ENCODE measurements at places on chromosomes 12 and 14.

DNA sequence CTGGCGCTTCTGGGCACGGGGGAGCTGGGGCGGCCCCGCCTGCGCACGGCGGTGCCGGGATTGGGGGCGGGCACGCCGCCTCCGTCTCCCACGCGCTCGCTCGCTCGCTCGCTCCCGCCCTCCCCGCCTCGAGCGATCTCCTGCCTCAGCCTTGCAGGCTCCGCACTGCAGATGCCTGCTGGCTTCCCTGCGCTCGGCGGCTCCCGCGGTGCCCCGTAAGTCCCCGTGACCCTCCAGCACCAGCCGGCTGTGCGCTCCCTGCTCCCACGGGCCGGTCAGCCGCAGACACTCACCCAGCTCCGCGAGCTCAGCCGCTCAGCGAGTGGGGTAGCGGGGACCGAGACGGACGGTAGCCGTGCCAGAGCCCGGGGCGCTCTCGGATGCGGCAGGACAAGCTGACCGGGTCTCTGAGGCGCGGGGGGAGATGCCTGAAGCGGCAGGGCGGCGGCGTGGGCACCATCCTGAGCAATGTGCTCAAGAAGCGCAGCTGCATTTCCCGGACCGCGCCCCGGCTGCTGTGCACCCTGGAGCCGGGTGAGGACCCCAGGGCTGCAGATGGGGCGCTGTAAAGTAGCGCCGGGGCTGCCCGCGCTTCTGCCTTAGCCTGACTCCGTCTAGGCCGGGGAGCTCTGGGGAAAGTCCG is at the start of gene TBC1D30:
TSS of gene TBC1D30 (plus strand) at position 148 of the 643 bp plus-strand sequence. CDS start at position 381, 233 bp downstream.
- no peak for DNase-seq

DNA sequence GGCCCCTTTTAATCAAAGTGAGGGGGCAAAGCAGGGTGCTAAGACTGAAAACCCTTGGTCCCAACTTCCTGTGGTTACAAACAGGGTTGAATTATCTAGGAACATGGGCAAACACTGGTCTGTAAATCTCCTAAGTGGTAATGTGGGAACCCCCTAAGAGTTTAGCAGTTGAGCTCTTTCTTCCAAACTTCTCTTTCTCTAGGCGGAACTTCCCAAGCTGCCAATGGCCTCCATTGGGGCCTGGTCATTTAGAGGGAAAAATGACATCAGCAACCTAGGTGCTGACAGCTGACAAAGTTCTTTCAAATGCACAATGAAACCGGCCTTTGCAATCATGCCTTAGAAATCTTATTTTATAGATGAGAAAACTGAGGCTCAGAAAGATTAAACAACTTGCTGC is 17.7 kb downstream of the HEBP1 start:
- no peak for DNase-seq

GRCh38 chr12:106226884-106227640 is 20.8 kb downstream of the CKAP4 start:
- peak; percentile 68 for DNase-seq

DNA sequence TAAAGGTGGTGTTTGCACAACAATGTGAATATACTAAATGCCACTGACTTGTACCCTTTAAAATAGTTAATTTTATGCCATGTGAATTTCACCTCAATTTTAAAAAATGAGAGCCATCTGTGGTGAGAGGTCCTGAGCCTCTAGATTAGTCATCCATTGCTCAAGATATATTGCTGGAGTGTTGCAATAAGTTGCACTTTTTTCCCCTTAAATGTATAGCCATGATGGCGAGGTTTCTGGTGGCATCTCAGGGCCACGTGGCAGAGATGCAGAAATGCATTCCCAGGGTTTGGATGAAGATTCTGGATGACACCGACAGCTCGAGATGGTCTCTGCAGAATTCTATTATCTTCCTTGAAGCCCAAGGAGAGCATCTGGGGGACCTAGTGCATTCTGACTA is 153.7 kb downstream of the AACS start:
- no peak for DNase-seq

- DNase-seq: no peak
These were observed 51.6 kb downstream of the RESF1 start for GRCh38 chr12:32010631-32011336.

GRCh38 chr12:113488322-113488721 is 16.7 kb upstream of the LHX5 start:
- DNase-seq: no peak

DNA sequence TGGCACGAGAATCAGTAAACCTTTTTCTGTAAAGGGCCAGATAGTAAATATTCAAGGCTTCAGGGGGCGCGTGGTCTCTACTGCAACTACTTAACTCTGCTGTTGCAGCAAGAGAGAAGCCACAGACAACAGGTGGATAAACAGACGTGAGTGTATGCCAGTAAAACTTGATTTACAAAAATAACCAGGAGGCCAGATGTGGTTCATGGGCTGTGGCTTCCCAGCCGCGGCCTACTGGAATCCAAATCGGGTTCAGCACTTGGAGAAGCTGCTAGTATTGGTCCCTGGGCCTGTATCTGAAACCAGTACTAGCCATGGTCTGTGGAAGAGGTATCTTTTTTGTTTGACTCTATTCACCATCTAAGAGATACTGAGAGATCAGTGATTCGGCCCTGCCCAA is 13.3 kb downstream of the PPP2R5C start:
- no peak for DNase-seq

DNA sequence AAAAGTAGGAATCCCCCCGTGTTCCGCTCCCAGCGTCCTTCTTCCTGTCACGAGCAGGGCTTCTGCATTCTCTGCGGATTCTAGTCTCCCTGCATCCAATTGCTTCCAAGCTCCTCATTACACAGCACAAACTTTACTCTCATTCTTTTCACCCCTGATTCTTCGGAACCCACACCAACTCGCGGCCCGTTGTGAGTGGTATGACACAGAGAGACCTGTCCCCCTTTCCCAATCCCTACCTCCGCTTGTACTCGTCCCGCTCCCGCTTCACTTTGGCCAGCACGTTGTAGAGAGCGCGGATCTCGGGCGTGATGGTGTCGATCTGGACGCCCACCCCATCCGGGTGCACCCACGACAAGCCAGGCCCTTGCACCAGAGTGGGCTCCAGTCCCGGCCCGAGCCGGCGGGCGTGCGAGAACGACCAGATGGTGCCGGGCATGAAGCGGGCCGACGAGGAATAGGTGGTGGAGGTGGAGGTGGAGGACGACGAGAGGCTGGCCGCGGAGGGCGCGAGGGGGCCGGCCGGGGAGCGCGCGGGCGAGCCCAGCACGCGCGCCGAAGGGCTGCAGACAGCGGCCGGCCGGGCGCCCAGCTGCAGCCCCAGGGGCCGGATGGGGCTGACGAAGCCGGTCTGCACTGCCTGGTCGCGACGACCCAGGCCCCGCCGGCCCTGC is 687 bp downstream of the IFFO1 start:
- no peak for DNase-seq

DNA sequence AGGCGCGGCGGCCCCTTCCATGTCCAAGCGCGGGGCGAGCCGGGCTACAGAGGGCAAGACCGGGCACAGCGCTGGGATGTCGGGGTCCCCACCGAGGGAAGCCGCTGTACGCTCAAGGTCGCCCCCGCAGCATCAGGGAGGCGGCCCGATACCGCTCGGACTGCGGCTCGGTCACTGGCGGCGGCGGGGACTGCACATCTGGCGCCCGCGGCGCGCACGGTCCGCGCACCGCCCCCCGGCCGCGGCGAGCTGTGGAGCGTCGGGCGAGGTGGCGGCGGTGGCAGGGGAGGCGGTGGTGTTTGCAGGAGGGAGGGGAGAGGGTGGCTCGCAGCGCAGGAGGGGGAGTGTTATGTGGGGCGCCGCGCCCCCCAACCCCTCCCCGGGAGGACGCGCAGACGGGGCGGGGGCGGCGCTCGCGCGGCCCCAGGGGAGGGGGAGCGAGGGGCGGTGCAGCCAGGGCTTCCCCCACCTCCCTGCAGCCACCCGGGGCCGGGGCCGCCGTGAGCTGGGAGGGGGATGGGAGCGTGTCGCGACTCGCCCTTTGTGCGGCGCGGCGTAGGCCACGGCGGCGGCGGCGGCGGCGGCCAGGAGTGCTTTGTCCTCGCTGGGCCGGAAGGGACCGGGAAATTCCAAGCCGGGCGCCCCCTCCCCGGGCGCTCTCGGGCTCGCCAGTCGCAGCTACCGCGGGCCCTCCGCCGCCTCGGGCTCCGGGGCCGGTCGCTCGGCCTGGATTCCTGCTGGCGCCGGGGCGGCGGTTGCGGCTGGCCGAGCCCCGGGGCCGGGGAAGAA is at the start of gene NUAK1:
TSS of gene NUAK1 (minus strand) at position 322 of the 789 bp plus-strand sequence. CDS start at position 21, 301 bp downstream.
- no peak for DNase-seq

DNA sequence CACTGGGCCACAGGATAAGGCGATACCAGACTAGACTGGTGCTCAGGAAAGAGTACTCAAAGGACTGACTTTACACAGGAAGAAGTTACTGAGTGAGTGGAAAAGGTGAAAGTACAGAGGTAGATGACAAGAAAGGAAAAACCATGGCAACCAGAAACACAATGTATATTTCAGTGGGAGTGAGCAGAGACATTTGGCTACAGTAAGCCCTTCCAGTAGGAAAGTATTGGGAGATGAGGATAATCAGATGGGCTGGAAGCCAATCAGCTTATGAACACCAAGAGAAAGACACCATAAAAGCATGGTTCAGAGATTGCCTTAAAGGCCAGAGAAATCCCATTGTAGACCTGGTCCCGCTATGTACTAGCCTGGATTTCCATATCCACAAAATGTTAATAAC is 51.6 kb downstream of the TMTC1 start:
- DNase-seq: no peak

- DNase-seq: no peak
These were observed 318.7 kb downstream of the TMEM121 start for GRCh38 chr14:105844810-105845724.

DNA sequence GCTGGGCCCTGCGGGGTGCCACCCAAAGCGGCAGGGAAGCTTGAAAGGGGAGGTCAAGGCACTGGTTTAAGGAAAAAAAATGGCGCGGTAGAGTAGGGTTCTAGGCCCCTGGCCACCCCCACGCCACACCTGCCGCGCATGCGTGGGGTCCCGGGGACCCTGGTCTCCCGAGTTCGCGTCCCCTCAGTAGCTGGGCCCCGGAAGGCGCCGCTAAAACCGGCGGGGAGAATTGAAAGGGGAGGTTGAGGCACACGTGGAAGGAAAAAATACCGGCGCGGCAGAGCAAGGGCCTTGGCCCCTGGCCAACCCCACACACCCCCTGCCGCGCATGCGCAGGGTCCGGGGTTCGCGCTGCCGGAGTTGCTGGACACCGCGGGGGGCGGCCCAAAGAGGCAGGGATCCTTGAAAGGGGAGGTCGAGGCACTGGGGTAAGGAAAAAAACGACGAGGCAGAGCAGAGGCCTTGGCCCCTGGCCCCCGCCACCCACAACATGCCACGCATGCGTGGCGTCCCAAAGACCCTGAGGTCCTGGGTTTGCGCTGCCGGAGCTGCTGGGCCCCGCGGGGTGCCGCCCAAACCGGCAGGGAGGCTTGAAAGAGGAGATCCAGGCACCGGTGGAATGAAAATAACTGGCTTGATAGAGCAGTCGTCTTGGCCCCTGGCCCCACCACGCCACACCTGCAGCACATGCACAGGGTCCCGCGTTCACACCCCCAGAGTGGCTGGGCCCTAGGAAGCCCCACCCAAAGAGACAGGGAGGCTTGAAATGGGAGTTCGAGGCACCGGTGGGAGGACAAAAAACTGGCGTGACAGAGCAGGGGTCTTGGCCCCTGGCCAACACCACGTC is 314.5 kb downstream of the ALG10 start:
- no peak for DNase-seq

DNA sequence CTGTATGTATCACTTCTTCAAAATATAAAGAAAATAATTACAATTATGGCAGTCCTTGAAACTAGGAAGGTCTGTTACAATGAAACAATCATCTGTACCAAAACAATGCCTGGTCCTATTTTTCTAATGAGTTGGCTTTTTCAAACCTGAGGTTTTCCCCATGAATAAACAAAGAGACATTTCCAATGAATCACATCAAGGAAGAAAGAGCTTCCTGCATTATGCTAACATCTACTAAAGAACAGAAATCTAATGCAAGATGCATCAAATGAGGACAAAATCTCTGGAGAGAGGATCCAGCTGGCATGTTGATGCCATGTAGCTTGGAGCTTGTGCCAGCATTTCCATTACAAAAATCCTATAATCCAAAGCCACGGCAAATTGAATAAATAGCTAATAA is 29.3 kb downstream of the NIN start:
- DNase-seq: no peak

GRCh38 chr14:63760014-63760413 is 32.1 kb upstream of the SGPP1 start:
- DNase-seq: peak; percentile 12

DNA sequence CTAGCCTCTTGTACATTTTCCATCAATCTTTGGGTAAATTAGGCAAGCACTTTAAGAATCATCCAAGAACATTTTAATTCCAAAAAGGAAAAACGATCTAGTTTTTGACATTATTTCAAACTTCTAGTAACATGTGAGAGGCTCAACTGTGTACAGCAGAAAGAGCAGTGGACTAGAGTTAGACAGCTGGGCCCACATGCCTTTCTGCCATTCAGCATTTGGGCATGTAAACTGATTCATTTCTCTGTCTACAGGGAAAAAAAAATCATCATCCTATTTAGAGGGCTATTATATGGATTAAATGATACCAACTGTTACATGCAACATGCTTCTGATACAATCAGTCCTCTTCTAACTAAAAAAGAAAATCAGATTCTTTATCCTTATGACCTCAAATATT is 17.7 kb downstream of the ATP2B1 start:
- no peak for DNase-seq

- DNase-seq: no peak
These were observed 8.0 kb downstream of the DUSP6 start for GRCh38 chr12:89344043-89344861.

GRCh38 chr12:9039397-9039977 is 50.1 kb downstream of the KLRG1 start:
- DNase-seq: peak; percentile 84

DNA sequence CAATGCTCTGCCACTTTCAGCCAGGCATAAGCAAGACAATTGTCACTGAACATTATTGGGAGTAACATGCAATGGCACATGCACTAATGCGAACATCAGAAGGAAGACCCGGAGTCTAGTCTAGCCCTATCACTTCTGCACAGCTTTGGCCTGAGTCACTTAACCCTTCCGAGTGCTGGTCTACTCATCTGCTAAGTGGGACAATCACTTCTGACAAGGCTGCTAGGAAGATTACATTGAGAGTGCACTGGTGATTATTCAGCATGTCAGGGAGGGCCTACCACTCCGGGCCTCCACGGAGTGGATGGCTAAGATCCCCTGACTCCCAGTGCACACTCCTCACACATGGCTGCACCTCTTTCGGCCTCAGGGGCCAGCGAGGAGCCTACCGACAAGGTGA is 240.9 kb downstream of the DPF3 start:
- no peak for DNase-seq

- DNase-seq: no peak
These were observed 59.5 kb upstream of the IGF1 start for GRCh38 chr12:102539651-102540553.

All from CD4-positive, alpha-beta T cell treated with Interleukin-17A for 1 hour (primary cell).